Activated CD4-positive, alpha-beta T cell treated with anti-CD3 and anti-CD28 coated beads for 36 hours (primary cell): ENCODE measurements at places on chromosomes 1 and 21. TPM values are rescaled to one million over a fixed set of nuclear protein-coding genes. Genes with fewer than 3 reads are reported as not detected.

The FCGR3B gene
- not detected for total RNA-seq

DNA sequence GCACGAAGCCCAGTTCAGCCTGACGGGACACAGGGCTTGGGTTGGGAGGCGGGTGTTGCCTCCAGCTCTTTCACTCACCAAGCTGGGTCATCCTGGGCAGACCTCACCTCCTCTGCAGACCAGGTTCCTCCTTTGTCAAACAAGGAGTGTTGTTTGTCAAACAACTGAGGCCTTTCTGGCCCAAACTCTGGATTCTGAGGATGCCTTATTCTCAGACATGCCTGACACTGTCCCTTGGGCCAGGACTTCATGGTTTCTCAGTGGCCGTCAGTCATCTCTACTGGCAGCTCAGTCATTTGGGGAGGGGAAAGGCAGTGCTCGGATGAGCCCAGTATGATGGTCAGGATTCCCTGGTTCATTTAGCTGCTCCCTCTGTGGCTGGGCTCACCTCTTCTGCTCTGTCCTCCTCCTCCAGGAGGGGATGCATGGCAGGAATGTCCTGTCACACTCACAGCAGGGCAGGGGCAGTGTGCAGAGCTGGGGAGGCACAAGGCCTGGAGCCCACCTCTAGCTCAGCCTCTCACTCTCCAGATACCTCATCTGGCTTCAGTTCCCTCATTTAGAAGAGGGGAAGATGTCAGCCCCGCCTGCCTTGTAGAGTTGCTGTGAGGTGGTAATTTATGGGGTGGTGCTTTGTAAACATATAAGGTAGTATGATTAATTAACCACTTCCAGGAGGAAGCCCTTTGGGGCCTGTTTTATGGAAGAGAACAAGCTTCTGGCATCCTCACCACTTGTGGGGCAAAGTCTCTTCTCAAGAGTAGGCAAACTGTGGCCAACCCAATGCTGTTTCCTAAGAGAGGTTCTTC, 20.6 kb downstream of the SLC2A1 start:
- no peak for DNase-seq

- DNase-seq: no peak
Observed at GRCh38 chr1:192707978-192708547, 72.1 kb downstream of the RGS13 start.

- DNase-seq: no peak
Observed at GRCh38 chr1:77583483-77583882, 99.0 kb downstream of the ZZZ3 start.

The C1orf56 gene
- 1.3 TPM for total RNA-seq

The LAMB3 gene
- 3.1 TPM for total RNA-seq

The HENMT1 gene
- total RNA-seq: 14.6 TPM

The SMCP gene
- not detected for total RNA-seq

DNA sequence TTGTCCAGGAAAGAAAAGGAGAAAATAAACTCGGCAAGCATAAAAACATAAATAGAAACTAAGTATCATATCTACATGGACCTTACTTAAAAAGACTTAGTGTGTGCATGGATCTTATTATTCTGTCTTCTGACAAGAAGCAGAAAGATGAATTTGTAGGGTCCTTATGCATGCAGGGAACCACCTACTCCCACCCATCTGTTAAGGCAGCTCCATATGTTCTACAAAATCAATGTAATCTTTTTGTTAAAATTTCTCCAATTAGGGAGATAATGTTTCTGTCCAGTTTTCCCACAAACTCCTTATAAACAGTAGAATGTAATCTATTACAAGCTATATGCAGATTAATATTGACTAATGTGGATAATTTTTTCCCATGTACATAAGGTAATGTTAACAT, 13.9 kb upstream of the PTPN14 start:
- no peak for DNase-seq

The GLMN gene
- total RNA-seq: 10.8 TPM

DNA sequence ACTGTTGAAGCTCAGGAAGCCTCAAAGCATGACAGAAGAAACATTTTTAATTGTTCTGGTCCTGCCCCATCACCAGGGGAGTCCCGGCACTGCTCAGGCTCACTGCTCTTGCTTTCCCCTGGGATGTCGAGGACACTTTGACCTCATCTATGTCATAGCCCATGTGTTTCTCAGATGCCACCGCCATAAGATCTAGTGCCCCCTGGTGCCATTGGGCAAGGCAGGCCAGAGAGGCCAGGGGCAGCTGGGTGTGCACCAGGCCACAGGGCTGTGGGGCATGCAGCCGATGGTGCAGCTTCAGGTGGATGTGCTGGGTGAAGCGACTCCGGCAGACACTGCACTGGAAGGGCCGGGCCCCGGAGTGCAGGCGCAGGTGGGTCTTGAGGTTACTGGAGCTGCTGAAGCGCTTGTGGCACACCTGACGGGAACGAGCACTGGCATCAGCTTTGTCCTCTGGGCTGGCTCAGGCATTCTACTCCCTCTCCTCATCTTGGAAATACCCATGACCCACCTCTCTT, 7.7 kb upstream of the CRYBG2 start:
- DNase-seq: no peak

DNA sequence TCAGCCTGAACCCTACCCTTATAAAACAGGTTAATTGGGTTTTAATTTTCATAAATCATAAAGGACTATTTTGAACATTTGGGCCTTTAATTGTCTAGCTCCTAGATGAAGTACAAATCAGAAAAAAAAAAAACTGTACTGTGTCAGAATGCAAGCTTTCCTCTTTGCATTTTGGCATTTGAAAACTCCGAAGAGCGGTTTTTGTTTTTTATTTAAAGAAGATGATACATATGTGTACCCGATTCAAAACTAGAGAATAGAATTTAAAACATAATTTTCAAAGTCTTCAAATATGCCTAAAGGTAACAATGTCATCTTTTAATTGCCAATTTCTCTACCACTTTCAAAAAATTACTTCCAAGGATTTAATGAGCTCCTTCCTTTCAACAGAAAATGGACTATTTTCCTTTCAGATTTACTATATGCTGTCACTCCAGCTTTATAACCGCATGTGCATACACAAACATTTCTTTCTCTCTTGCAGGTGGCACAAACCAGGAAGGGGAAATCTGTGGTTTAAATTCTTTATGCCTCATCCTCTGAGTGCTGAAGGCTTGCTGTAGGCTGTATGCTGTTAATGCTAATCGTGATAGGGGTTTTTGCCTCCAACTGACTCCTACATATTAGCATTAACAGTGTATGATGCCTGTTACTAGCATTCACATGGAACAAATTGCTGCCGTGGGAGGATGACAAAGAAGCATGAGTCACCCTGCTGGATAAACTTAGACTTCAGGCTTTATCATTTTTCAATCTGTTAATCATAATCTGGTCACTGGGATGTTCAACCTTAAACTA, 33.7 kb downstream of the MRPL39 start:
- peak; percentile 83 for DNase-seq

- DNase-seq: no peak
Observed at GRCh38 chr1:76343356-76343755, 268.8 kb downstream of the ST6GALNAC3 start.

The KRTAP19-4 gene
- total RNA-seq: not detected

The ARPC5 gene
- total RNA-seq: 165 TPM

- no peak for DNase-seq
Observed at GRCh38 chr1:176183618-176184017, 23.5 kb downstream of the COP1 start.

DNA sequence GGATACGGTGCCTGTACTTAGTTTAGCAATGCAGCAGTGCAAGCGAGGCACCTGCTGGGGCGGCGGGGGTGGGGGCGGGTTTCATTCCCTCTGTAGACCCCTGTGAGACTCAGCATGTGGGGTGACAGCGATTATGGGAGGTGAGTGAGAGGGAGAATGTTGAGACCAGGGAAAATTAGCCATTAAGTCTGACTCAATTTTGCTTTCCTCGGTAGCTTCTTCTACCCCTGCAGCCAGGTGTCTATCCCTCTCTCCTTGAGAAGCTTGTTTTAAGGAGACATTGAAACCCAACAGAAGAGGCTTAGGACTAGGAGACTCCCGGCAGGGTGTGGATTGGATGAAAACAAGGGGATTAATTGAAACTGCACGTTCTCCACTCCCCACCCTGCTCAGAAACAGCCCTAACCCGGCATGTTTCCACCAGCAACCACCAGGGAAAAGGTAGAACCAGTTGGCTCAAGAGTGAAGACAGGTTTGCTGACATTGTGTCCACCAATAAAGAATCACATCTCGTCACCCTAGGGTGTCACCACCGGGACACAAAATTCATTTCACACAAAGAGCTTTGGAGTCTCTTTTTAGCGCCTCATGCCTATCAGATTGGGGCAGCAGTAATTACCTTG, 20.6 kb upstream of the ATF3 start:
- DNase-seq: no peak

The RGS18 gene
- not detected for total RNA-seq

DNA sequence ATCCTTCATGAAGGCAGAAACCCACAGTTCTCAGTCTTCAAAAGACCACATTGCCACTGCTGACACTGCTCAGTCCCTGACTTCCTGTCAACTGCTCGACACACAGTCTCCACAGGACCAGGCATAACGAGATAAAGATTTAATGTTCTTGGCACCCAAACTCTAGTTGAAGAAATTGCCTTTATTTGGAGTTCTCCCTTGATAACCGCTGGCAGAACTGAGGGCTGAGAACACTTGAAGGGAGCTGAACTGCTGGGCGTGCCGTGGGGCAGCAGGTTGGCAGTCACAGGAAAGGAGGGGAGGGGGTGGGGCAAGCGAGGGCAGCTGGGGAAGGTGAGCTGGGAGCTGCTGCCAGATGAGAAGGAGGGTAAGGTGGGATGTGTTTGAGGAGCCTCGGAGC, 15.9 kb downstream of the HENMT1 start:
- DNase-seq: peak; percentile 60

DNA sequence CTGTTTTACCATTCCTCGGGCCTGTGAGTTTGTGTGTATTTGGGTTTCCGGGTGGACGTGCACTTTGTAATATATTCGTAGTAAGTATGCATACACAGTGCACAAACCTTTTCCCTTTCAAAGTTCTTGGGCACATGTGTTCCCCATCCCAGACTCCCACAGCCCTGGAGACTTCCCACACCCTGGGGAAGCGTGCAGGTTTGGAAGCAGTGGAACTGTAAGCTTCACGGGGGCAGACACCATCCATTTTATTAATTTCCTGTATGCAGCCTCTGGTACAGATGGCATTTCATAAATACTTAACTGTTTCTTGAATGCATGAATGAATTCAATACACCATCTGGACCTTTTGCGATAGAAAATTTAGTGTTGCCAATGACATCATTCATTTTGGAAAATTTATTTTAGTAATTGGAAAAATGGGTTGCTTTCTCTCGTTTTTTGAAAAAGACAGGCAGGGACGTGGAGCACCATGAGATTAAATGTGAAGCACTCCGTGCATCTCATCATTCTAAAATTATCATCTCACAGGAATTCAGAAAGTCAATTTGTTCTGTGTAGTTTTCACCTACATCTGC, 10.8 kb downstream of the ETS2 start:
- DNase-seq: no peak

The FALEC gene
- total RNA-seq: 0.34 TPM

DNA sequence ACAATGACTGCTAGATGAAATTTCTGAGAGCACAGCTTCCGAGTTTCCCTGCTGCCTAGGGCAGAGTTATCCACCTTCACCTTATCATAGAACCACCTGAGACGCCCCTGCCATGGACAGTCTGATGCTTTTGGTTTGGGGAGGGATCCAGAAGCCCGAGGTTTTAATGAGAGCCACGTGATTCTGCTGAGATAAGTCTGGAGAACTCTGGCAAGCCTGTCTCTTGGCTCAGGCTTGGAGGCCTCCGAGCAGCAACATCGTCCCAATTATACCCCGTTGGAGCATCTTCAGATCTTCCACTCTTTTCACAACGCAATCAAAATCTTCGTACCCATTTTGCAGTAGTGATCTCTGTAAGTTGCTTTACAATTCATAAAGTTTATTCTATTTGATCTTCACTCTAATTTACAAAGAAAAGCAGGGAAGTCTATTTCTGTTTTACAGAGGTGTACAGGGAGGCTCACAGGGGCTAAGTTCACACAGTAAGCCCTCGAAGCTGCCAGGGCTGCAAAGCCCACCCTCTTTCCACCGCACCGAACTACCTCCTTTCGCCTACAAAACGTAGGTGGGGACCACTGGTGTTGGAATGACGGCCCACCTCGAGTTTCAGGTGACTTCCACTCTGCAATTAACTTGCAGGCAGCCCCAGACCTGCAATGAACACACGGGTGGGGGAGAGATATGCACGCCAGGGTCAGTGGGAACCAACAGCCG, 513 bp upstream of the HHAT start:
- DNase-seq: no peak

The UTS2 gene
- total RNA-seq: not detected

- no peak for DNase-seq
Observed at GRCh38 chr1:22607154-22607553, 29.3 kb upstream of the C1QA start.

- no peak for DNase-seq
Observed at GRCh38 chr1:207366022-207366421, 44.5 kb downstream of the CD55 start.

The DISP1 gene
- 1.9 TPM for total RNA-seq

DNA sequence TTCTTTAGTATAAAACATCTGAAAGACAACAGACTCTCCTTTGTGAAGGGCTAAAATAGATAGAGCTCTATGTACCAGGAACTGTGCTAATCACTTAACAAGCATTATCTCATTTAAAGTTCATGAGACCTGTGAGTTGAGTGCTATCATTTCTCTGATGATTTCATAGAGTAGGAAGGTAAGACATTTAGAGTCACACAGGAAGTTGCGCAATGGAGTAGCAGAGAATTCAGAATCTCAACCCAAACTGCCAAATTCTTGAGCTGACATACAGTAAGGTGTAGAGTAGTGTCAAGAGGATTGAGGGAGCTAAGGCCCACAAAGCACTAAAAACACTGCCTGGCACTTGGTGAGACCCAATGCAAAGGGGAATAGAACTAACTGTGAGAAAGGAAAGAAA, 384.3 kb downstream of the NTNG1 start:
- DNase-seq: no peak

GRCh38 chr1:228084325-228084724, 1.8 kb downstream of the ARF1 start:
- no peak for DNase-seq

DNA sequence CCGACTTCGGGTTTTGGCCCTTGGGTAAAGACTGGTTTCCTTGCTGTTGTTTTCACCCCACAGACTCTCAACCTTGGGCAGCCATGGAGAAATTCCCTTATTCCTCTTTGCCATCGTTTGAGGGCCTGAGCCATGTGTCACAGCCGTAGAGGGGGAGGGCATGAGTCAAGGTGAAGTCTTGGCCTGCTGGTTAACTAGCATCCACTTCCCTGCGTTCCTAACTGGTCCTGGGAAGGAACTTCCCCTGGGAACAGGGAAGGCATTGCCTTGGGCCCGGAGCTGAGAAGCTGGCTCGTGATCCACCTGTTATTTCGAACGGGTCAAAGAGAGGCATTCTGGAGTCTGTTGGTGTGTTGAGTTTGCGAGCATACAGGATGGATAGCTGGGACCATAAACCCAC, 464.9 kb downstream of the CAMTA1 start:
- DNase-seq: no peak

The PLEKHA6 gene
- total RNA-seq: 0.87 TPM

The S100A16 gene
- not detected for total RNA-seq

DNA sequence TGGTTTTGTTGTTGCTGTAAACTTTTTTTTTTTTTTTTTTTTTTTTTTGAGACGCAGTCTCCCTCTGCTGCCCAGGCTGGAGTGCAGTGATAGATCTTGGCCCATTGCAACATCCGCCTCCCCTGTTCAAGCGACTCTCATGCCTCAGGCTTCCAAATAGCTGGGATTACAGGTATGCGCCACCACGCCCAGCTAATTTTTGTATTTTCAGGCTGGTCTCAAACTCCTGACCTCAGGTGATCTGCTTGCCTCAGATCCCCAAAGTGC, 78.9 kb upstream of the SLC45A1 start:
- DNase-seq: no peak

GRCh38 chr1:169509354-169509753, 23.6 kb upstream of the SLC19A2 start:
- DNase-seq: no peak

GRCh38 chr1:53687901-53688300, 51.1 kb downstream of the GLIS1 start:
- no peak for DNase-seq
